ENCODE measurements at places on chromosomes 2 and 18.

- no peak for DNase-seq
Observed at GRCh38 chr2:133422931-133423351, 145.3 kb downstream of the NCKAP5 start.

- DNase-seq: no peak
Observed at GRCh38 chr18:44245019-44245418, 435.7 kb upstream of the SETBP1 start.

- no peak for DNase-seq
Observed at GRCh38 chr18:22639026-22639463, 221.3 kb upstream of the CTAGE1 start.

GRCh38 chr2:190819840-190820301 is 60.8 kb upstream of the GLS start:
- DNase-seq: no peak

- no peak for DNase-seq
Observed at GRCh38 chr18:6598657-6599056, 130.9 kb upstream of the ARHGAP28 start.

DNA sequence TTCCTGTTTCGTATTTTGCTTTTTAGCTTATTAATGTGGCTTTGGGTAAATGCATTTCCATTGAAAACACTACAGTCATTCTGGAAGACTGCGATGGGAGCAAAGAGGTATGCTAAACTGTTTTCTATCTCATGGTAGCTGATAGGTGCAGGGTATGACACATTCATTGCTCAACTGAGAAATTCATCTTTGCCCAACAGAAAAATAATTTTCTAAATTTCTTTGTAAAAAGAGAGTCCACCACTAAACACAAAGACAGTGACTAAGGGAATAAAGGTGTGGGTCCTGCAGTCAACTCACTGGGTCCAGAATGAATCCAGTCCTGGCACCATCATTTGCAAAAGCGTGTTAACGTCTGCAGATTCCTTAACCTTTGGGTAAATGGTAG is 19.9 kb downstream of the ERMN start:
- no peak for DNase-seq

DNA sequence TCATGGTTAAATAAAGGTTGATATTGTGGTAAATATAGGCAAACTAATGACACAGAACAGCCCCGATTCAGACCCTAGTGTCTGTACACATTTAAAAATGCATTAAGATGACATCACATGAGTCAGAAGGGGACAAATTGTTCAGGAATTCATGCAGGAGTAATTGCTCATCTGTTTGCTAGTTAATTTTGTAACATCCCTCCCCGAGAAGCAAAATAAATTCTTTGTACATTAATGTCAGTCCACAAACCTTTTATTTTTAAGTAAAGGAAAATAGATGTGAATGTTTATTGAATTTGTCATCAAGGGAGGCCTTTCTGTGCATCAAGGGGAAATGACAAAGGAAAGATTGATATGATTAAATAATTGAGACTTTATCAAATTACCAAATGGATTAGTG is 69.9 kb downstream of the SH3BP4 start:
- DNase-seq: no peak
